ENCODE measurements at places on chromosomes 2 and 18.

DNA sequence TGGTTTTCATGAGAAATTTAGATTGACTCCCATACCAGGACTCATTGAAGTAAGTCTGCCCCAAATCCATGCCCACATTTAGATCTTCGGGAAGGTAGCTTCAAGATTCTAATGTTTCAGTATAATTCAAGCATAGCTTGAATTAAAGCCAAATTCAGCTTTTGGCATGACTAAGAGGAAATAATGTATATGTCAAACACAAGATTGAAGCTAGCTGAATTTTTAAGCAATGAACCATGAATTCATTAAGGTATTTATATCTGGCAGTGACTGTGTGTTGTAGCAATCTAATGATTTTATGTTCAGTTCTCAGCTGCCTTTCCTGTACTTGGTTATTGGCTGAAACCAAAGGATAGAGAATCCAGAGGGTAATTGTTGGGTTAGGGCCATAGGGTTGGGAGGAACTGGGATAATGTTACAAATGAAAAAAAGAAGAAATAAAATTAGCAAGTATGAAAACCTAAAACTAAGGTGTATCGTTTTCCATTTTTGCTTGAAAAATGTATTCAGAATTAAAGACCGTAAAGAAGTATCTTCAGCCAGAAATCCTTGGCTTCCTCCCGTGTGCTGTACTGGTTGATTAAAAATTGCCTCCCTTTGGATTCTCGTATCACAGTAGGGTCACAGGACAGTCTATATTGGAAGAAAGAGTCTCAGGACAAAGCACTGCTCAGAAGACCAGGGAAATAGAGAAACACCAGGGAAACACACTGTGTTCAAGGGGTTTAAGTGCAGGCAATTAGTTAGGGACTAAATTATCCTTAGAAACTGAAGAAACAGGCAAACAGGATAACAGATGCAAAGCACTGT, 119.0 kb upstream of the FN1 start:
- H3K4me1 ChIP-seq = no peaks in the 10 kb centered on the region
- no peak overlapping the region for H3K4me3 ChIP-seq
- no peak overlapping the region for H3K27ac ChIP-seq
- no peaks in the 10 kb centered on the region for H3K36me3 ChIP-seq
- H3K27me3 ChIP-seq = no peaks in the 10 kb centered on the region

DNA sequence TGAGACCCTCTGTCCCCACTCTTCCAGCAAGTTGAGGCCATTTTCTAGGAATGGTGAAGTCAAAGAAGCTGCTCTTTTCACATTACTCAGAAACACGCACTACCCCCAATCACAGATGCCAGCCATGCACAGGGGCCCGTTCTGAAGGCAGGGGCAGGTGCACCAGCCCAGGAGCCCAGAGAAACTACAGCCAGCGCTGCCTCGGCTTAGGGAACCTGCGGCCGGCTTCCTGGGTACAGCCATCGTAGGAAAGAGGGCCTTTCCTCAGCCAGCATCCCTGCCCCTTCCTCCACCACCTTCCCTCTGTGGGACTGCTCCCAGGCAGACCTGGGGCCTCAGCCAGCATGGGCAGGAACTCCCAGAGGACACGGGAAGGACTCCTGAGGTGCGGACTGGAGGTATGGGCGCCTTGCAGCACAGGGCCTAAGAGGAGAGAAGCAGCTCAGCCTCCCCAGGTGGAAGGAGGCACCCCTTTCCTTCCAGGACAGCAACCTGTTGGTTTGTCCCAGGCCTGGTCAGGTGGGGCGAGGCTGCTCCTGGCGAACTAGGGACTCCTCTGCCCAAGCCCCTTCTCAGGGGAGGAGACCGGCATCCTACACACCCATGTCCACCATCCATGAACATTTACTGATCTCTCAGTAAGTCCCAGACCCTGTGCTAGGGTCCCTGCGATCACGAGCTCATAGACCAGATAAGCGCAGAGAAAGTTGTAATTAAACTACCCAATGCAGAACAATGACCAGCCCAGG, 99.0 kb upstream of the ID2 start:
- H3K36me3 ChIP-seq = no peaks in the 10 kb centered on the region
- DNase-seq = no peak
- H3K27ac ChIP-seq = no peak overlapping the region
- H3K4me1 ChIP-seq = peaks cover 34% of the 10 kb centered on the region
- H3K27me3 ChIP-seq = no peaks in the 10 kb centered on the region

GRCh38 chr2:35803126-35803525, 552.5 kb upstream of the CRIM1 start:
- no peak overlapping the region for H3K27ac ChIP-seq
- H3K4me1 ChIP-seq = no peaks in the 10 kb centered on the region
- no peaks in the 10 kb centered on the region for H3K27me3 ChIP-seq
- no peak overlapping the region for H3K4me3 ChIP-seq
- no peaks in the 10 kb centered on the region for H3K36me3 ChIP-seq

GRCh38 chr2:72386288-72386687, 238.6 kb upstream of the CYP26B1 start:
- no peaks in the 10 kb centered on the region for H3K4me1 ChIP-seq
- H3K4me3 ChIP-seq = no peak overlapping the region
- no peaks in the 10 kb centered on the region for H3K36me3 ChIP-seq
- H3K27me3 ChIP-seq = no peaks in the 10 kb centered on the region
- no peak overlapping the region for H3K27ac ChIP-seq

DNA sequence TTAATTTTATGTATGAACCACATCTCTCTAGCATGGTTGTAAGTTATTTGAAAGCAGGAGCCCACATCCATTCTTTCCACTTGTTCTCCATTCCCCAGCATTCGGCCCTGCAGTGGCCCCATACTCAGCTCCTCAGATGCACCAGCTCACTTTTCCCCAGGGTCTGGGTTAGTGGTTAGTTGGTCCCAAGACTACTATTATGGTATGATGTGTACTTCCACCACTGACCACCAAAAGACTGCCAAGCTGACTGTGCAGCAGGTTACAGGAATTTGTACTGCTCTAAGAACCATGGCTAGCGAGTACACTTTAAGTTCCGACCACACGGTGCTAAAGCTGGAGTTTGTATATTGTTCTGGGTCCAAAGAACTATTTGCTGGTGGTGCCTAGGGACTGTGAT, 413.6 kb upstream of the TCF4 start:
- DNase-seq = no peak
- H3K27me3 ChIP-seq = no peaks in the 10 kb centered on the region
- no peaks in the 10 kb centered on the region for H3K36me3 ChIP-seq
- H3K27ac ChIP-seq = no peak overlapping the region

DNA sequence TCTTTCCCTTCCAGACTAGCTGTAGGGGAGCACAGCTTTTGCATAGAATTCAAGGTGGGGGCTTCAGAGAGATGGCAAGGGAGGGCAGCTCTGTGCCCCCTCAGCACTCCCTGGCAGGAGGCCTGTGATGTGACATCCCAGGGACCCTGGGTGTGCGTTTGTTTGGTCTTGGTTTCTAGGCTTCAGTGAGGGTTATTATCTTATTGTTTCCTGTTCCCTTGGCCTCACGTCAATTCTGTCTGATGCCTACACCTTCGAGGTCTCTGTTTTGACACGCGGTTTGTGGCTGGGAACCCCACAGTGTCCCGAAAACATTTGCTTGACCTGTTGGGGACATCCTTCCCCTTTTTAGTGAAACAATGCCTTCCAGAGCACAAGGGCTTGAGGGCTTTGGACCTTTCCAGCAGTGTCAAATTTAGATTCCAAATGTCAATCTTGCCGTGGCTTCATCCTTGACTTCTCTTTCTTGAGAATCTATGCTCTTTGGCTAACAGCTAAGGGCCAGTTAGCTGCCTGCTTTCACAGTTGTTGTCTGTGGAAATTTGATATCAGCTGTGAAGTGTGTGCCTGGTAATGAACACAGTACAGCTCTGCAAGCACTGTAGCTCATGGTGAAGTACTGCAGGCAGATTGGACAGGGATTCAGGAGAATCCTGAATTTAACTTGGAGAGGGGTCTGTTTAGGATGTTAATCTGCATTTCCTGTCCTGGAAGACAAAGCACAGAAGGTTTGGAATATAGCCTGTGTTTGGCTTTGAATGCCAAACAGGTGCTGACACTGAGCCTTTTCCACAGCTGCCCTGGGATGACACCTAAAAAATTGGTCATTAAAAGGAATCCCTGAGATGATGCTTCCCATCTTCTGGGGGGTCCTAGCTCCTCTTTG, 108.2 kb upstream of the CXCR4 start:
- peaks cover 9% of the 10 kb centered on the region for H3K4me1 ChIP-seq
- no peaks in the 10 kb centered on the region for H3K27me3 ChIP-seq
- H3K4me3 ChIP-seq = no peak overlapping the region
- DNase-seq = no peak
- no peaks in the 10 kb centered on the region for H3K36me3 ChIP-seq

- H3K4me3 ChIP-seq = no peak overlapping the region
- H3K27me3 ChIP-seq = no peaks in the 10 kb centered on the region
- H3K36me3 ChIP-seq = no peaks in the 10 kb centered on the region
- H3K27ac ChIP-seq = no peak overlapping the region
- DNase-seq = no peak
Measured at GRCh38 chr2:29073933-29074332, 390 bp downstream of the PCARE start.

GRCh38 chr2:144239306-144239705, 280.6 kb downstream of the ZEB2 start:
- no peaks in the 10 kb centered on the region for H3K36me3 ChIP-seq
- no peak for DNase-seq
- no peaks in the 10 kb centered on the region for H3K4me1 ChIP-seq
- no peak overlapping the region for H3K27ac ChIP-seq
- no peaks in the 10 kb centered on the region for H3K27me3 ChIP-seq
- H3K4me3 ChIP-seq = no peak overlapping the region

DNA sequence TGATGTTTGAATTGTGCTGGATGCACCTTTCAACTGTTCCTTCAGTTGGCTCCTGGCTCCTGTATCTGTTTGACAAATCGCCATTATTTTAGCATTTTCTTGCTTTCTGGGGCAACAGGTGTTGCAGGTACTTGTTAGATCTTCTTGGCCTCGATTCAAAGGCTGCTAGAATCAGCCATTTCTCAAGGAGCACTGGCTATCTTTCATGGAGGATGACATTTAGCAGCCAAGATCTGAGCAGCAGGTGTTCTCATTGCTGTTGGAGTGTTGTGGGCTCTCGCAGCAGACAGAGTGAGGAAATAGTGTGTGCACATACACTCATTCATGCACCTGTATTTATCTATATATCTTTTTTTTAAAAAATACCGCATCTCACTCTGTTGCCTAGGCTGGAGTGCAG, 52.2 kb downstream of the INPP5D start:
- peaks cover 2% of the 10 kb centered on the region for H3K27me3 ChIP-seq
- no peak overlapping the region for H3K4me3 ChIP-seq
- H3K36me3 ChIP-seq = no peaks in the 10 kb centered on the region
- no peak for DNase-seq
- no peak overlapping the region for H3K27ac ChIP-seq

DNA sequence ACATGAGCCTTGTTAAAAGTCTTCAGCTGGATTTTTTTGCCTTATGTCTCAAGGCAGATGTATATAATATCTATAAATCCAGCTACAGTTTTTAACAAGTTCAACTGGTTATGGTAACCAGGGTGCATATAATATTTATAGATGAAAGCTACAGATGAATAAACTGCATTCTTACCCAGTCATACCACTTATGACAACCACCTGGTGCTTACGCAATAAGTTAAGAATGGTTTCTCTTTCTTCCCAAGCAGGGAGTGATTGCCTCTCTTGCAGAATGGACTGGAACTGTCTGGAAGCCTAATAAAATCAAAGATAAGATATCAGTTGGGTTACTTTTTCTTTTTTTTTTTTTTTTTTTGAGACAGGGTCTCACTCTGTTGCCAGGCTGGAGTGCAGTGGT, 19.6 kb downstream of the DHX57 start:
- no peak overlapping the region for H3K27ac ChIP-seq
- peaks cover 21% of the 10 kb centered on the region for H3K36me3 ChIP-seq
- H3K4me3 ChIP-seq = no peak overlapping the region

DNA sequence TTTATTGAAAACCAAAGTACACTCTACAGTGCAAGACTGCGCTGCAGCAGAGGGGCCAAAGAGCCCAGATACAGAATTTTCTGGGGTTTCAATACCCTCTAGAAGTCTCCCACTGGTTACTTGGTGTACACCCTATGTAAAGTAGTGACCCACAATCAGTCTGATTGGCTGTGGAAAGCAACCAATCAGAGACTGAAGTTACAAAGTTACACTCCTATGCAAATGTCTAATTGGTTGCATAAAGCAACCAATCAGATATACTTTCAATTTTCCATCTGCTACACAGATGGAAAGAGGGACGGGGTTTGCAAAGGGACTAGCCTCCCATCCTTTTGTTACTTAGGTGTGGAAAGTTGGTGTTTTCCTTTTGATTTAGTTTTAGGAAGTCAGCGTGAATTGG, 198.9 kb upstream of the SH3BP4 start:
- H3K27me3 ChIP-seq = no peaks in the 10 kb centered on the region
- no peaks in the 10 kb centered on the region for H3K4me1 ChIP-seq
- DNase-seq = no peak
- no peak overlapping the region for H3K4me3 ChIP-seq
- no peaks in the 10 kb centered on the region for H3K36me3 ChIP-seq

- H3K27ac ChIP-seq = no peak overlapping the region
- H3K36me3 ChIP-seq = peaks cover 5% of the 10 kb centered on the region
- DNase-seq = peak; percentile 60
- H3K4me1 ChIP-seq = no peaks in the 10 kb centered on the region
Measured at GRCh38 chr2:160431441-160431840, 62.2 kb downstream of the RBMS1 start.

DNA sequence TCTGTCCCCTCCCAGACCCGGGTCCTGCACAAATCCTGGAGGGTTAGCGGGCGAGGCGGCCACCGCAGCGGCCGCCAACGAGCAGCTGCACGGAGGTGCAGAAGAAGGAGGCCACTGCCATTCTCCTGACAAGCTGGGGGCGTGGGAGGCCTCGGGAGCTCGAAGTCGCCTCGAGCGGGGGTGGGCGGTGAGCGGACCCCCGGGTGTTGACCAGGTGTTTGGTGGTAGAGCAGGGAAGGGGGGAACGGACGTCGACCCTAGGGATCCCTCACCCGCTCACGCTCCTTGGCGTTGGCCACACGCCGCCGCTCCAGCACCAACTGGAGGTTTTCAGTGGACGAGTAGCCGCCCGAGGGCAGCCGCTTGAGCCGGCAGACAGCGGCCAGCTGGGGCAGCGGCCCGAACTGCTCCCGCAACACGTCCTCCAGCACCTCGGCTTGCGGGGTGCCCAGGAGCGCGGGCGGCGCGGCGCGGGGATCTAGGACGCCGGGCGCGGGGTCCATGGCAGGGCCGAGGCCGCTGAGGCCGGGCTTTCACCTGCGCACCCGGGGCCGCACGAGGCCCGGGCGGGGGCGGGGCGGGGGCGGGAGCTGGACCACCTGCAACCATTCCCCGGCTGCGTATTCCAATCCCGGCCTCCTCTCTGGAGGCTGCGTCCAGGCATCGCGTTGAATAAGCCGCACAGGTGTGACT, at the start of gene FIGLA:
Gene FIGLA (minus strand): TSS at position 508 of the 693 bp plus-strand sequence. CDS start 5 bp downstream, at position 503.
- H3K36me3 ChIP-seq = no peaks in the 10 kb centered on the region
- no peak within 1 kb of the TSS for H3K27ac ChIP-seq
- peak within 1 kb of the TSS; percentile 29 for H3K4me3 ChIP-seq

GRCh38 chr2:235612181-235612950, 118.5 kb downstream of the AGAP1 start:
- no peaks in the 10 kb centered on the region for H3K36me3 ChIP-seq
- DNase-seq = no peak
- H3K27me3 ChIP-seq = no peaks in the 10 kb centered on the region
- no peaks in the 10 kb centered on the region for H3K4me1 ChIP-seq
